ENCODE measurements at places on chromosomes 16 and 17.

DNA sequence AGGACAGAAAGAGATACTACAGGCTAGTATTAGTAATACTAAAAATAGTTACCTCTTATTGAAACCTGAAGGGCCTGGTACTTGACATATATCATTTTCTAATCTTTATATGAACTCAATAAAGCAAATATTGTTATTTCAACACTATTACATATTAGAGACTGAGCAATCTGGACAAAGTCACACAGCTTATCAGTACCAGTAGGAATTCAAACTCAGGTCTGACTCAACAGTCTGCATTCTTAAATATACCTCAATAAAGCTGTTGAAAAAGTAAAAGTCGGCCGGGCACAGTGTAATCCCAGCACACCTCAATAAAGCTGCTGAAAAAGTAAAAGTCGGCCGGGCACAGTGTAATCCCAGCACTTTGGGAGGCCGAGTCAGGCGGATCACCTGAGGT lies 67.4 kb downstream of the KANSL1 start:
- DNase-seq = no peak

DNA sequence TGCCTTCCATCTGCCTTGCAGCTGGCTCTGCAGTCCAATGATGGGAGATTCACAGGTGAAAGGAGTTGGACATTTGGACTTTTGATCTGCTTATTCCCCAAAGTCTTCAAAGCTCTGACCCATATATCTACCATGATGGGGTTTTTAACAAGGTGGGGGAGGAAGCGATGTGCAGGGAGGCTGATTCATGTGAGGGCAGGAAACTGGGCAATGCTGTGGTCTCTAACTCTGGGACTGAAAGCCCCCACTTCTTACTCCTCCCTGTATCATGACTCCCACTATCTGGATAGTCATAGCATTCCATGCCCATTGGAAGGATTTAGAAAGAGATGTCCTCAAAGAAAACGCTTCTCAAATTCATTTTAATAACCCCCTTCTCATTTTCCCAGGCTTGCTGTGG lies 16.3 kb downstream of the HOXB1 start:
- DNase-seq = no peak

DNA sequence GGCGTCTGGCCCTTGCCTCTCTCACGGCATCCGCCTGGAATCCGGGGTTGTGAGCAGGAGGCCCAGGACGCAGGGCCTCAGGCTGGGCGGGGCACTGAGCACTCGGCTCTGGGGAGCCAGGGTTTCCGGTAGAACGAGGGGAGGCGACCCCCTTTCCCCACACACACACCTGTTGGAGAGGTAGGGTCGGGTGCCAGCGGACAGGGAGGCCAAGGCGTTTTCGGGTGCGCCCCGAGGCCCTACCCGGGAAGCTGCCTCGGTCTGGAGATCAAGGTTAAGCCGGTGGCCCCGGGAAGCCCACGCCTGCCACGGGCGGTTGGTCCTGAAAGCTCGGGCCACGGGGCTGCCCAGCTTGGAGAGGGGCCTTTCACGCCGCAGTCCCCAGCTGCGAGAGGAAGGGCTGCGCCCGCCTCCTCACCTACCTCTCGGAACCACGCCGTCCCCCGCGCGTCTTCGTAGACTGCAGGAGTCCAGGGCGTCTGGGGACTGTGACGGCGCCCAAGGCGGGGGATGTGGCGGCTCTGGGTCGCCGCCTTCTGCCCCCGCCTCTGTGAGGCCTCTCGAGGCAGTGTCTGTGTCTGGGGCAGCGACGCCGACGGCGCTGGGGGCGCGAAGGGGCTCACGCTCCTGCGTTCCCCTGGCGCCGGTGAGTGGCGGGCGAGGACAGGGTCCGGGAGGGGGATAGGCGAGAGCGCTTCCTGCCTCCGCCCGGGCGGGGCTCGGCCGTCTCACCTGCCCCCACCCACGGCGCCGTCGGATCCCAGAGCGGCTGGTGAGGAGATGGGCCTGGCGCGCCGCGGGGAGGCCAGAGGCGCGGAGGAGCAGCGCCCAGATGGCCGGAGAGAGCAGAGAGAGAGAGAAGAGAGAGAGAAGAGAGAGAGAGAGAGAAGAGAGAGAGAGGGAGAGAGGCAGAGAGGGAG lies 20.3 kb upstream of the HOXB9 start:
- no peak for DNase-seq

DNA sequence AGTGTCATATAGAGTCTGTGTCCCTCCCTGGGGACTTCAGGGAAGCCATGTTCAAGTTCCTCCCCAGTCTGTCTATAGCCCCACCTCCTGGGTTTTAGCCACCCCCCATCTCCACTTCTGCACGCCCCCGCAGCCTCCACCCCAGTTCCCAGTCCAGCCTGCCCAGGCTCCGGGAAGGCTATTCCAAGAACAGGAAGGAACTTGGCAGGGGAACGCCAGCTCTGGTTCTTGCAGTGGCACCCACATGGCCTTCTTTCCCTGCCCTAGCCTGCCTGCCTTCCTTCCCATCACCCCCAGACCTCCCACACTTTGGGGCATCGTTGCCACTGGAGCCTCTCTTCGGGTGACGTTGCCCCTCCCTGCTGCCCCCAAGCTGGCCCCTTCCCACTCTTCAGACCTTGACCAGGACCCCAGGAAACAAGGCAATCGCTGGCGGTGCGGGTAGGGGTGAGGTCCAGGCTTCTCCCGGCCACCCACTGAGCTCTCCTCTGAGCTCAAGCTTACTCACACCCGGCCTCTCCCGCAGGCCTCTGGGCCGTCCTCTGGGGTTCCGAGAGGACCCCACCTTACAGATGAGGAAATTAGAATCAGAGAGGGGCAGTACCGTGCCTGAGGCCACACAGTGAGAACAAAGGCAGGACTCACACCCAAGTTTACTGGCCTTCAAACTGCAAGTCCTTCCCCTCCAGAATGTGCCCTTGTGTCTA lies 9.2 kb upstream of the CES4A start:
- no peak for DNase-seq

- DNase-seq = peak; percentile 67
These were observed 30.2 kb upstream of the ABCC3 start for GRCh38 chr17:50604513-50604912.

DNA sequence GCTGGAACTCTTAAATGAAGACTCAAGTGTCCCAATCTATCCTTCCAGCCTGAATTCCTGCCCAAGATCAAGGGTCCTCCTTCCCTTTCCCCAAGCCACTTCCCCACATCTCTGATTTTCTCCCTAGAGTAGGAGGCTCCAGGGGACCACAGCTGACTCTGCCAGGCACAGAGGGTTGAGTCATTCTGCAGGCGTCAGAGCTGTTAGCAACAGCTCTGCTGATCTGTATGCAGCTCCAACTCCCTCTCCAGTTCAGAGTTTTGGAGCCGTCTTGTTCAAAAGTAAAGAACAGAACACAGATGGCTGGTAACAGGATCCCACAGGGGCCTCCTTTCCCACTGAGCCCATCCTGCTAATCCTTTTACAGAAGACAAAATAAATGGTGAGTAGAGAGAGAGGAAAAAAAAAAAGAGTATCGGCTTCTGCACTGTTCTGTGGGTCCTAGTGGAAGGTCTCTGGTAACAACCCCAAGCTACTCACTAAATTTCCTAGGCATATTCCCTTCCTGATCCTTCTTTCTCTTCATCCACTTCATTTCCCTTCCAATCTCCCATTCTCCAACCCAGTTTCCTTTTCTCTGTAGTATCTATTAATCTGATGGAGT lies 13.4 kb upstream of the TAOK1 start:
- DNase-seq = peak; percentile 48

- peak; percentile 66 for DNase-seq
These were observed 1.9 kb upstream of the NFAT5 start for GRCh38 chr16:69563605-69564580.

DNA sequence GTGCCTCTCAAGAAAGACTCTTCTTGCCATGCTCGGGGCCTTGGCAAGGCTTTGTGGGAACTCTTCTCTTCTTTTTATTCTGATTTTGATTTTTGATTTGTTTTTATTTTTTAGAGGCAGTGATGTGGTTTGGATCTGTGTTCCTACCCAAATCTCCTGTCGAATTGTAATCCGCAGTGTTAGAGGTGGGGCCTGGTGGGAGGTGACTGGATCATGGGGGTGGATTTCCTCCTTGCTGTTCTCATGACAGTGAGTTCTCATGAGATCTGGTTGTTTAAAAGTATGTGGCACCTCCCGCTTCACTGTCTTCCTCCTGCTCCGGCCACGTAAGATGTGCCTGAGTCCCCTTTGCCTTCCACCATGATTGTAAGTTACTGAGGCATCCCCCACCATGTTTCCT lies 281.4 kb downstream of the CPPED1 start:
- no peak for DNase-seq

GRCh38 chr16:28935346-28935745 lies 3.6 kb downstream of the CD19 start:
- DNase-seq = no peak

GRCh38 chr17:28572259-28573039 lies 1.1 kb upstream of the PIGS start:
- DNase-seq = no peak

DNA sequence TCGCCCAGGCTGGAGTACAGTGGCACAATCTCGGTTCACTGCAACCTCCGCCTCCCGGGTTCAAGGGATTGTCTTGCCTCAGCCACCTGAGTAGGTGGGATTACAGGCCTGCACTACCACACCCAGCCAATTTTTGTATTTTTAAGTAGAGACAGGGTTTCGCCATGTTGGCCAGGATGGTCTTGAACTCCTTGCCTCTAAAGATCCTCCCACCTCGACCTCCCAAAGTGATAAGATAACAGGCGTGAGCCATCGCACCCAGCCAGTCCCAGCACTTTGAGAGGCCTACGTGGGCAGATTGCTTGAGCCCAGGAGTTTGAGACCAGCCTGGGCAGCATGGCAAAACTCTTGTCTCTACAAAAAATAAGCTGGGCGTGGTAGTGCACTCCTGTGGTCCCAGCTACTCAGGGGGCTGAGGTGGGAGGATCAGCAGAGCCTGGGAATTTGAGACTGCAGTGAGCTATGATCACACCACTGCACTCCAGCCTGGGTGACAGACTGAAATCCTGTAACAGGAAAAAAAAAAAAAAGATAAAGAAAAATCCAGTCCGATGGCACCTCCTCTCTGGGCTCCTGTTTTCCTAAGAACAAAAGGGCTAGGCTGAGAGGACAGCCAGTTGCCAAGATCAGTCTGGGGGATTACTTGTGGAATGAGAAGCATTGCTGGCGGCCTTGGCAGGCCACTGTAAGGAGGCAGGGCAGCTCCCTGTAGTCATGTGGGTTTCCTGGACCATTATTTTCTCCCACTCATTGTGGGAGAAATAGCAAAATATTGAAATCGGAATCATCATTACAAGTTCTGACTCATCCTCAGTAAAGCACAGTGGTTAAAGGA lies 3.0 kb upstream of the PIPOX start:
- no peak for DNase-seq

DNA sequence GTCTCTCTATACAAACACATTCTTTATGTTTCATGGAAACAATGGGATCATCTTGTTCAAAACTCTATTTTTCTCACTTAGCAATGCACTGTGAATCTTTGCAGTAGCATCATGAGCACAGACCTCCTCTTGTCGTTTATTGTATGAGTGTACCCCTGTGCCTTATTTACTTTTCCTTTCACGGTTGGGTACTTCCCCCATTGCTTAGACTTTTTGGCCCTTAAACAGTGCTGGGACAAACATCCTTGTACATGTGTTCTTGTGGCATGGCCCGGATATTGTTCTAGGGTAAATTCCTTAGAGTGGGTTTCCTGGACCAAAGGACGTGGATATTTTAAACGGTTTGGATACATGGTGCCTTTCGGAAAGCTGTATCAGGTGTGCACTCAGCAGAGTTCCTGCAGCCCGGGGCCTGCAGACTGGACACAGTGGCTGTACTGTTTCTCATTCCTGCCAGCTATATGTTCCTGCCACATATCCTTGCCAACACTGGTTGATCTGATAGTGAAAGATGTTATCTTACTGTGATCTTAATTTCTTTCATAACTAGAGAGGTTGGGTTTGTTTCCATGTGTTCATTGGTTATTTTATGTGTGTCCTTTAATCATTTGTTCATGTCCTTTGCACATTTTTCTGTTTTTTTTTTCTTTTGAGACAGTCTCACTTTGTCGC lies 111.1 kb downstream of the OR1D5 start:
- no peak for DNase-seq

GRCh38 chr16:66036793-66037715 lies 329.4 kb upstream of the CDH5 start:
- DNase-seq = no peak

GRCh38 chr16:17572145-17572544 lies 101.4 kb upstream of the XYLT1 start:
- no peak for DNase-seq

DNA sequence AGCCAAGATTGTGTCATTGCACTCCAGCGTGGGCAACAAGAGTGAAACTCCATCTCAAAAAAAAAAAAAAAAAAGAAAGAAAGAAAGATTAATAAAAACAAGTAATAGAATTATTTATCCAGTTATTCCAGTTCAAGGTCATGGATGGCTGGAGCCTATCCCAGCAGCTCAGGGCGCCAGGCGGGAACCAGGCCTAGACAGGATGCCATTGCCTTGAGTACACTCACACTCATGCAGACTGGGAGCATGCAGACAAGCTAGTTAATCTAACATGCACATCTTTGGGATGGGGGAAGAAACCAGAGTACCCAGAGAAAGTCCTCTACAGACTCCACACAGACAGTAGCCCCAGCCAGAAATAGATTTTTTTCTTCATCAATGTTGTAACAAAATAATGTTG lies 17.9 kb downstream of the PDP2 start:
- DNase-seq = no peak

GRCh38 chr17:61168506-61168905 lies 231.1 kb upstream of the TBX2 start:
- DNase-seq = no peak

GRCh38 chr17:50603340-50603739 lies 31.3 kb upstream of the ABCC3 start:
- peak; percentile 72 for DNase-seq

DNA sequence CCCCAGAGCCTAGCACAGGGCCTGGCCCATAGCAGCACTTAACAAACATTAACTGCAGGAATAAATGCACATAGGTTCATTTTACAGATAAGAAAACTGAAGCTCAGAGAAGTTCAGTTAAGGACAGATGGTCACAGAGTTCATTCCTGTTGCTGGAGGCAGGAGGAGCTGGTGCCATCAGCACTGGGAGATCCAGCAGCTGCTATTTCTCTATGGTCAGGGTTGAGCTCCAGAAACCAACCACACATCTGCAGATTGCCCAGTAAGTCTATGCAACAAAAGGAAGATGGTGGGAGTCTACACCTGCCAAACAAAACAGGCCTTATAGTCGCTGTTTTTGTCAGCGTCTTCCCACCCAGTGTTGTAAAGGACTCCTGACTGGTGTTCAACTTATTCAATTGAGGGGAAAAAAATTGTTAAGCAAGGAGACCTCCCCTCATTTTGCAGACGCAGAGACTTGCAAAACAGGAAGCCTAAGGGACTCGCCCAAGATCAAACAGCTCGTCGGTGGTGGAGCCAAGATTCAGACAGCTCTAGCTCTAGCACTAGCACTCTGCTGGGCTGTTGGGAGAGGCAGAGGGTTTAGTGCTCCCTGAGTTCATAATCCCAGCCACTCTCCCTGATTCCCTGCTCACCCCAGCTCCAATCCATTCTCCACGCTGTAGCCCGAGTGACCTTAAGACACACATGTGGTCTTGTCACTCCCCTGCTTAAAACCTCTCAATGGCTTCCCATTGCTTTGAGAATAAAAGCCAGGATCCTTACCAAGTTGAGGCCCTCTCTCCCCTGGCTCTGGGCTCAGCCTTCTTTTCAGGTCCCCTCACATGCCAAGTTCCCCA lies 9.0 kb downstream of the NOG start:
- DNase-seq = peak; percentile 83
